ENCODE measurements at places on chromosomes 7 and 10.

GRCh38 chr10:96578022-96578421 is 8.8 kb downstream of the TM9SF3 start:
- DNase-seq = no peak

DNA sequence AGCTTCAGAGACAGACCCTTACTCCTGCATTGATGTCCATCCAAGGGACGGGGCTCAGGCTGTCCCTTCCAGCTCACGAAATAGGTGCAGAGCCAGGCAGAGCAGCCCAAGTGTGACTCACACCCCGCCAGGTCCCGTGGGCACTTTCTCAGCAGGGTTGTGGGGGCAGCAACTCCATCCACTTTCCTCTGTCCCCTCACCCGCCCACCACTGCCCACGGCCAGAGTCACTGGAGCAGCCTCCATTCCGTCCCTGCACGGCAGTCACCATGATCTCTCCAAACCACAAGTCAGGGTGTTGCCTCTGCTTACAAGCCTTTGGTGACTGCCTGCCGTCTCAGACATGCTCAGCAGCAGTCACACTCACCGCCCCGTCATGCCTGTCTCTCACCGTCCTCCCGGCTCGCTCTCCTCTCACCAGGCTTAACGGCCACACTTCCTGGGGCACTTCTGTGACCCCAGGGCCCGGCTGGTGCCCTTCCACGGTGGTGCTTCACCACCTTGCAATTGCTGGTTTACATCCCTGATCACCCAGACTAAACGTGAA is 39.3 kb downstream of the CALML3 start:
- no peak for DNase-seq

DNA sequence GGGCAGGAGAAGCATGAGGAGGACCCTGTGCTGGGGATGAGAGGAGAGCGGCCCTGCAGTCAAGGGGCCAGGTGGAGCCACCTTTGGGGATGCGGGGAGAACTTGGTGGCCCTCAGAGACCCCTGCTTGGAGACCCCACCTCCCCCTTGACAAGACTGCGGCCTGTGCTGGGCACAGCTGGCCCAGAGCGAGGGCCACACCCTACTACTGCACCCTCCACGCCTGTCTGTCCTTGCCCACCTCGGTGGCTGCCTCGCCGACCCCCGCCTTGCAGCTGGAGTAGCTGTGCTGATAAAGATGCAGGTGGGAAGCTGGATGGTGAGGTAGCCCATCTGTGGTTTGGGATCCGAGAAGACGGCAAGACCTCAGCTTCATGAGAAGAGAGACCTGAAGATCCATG is 186.8 kb downstream of the MGMT start:
- DNase-seq = no peak

DNA sequence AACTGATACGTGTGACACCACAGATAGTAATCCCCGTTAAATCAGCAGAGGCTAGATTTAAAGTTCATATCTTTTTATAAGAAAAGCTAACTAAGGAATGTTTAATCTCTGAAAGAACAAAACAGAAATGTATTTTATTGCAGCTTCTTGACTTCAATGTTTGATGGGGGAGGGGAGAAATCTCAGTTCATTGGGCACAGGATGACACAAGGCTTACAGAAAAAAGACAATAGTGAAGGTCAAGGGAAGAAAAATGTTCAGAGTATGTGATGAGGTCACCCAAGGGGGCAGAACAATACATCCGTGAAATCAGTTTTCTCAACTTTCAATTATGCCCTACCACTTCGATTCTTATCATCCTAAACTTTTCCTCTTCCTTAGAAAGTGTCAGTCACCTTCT is 102.9 kb downstream of the ELAPOR2 start:
- DNase-seq = no peak

GRCh38 chr7:77913977-77914607 is 115.5 kb downstream of the PHTF2 start:
- no peak for DNase-seq

- DNase-seq = no peak
These were observed 32.1 kb upstream of the MDFIC start for GRCh38 chr7:114889646-114890285.

- DNase-seq = no peak
These were observed 40.9 kb downstream of the ACSM6 start for GRCh38 chr10:95234951-95235350.

- DNase-seq = no peak
These were observed 145.5 kb upstream of the AUTS2 start for GRCh38 chr7:69452797-69453196.

GRCh38 chr7:150731916-150732315 is 5.3 kb upstream of the GIMAP5 start:
- no peak for DNase-seq
